ENCODE measurements at places on chromosomes 5 and 9.

DNA sequence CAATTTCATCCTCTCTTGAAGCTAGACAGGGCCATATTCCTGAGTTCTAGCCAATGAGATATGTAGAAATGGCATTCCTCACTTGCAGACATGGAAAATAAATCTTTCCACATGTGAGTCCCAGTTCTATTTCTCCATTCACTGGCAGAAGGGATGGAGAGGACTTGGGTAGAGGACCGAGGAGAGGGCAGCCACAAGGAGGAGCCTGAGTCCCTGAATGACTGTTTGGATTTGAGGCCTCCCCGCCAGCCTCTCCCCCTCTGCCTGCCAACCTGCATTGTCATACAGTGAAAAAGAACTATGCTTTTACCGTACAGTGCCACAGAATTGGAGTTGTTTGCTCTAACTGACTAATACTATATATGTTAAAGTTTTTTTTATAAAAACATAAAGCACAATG lies 583.0 kb upstream of the WWC1 start:
- no peak for DNase-seq

DNA sequence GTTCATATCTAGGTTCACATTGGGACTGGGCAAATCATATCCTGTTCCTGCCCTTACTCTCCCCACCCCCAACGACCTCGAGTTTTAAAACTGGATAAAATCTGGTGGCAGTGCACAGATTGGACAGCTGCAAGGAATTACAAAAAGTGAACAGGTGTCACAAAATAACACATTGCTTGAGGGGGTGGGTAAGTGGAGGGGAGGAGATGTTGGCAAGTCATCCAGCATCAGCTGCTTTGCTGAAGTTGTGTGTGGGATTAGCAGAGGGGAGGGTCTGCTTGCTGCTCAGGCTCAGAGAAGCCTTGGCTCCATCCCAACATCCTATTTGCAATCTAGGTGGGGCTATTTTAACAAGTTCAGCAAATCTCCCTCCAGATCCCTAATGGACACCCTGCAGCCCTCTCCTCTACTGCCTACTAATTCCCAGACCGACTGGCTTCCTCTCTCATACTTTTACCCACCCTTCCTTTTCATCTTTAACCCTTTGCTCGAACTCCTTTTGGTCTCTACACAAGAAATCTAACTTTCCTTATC lies 39.8 kb upstream of the SLC24A2 start:
- DNase-seq = no peak

DNA sequence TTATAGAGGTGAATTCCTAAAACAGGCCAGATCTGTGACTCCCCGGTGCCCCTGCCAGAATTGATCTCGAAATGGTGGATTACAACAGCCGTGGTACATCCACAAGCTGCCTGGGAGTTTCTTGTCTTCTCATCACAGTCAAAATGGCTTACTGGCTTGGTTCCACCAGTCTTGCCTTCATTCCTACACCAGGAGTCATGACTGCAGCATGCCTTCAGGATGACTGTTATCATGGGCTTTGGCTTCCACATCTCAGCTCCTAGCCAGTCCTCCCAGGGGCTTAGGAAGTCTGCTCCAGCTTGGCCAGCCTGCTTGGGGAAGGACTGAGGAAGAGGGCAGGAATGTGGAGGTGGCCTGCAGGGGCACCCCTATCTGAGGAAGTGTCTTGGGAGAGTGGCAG lies 132.9 kb upstream of the NR3C1 start:
- no peak for DNase-seq

GRCh38 chr5:167945542-167946384 lies 345.7 kb upstream of the WWC1 start:
- no peak for DNase-seq

DNA sequence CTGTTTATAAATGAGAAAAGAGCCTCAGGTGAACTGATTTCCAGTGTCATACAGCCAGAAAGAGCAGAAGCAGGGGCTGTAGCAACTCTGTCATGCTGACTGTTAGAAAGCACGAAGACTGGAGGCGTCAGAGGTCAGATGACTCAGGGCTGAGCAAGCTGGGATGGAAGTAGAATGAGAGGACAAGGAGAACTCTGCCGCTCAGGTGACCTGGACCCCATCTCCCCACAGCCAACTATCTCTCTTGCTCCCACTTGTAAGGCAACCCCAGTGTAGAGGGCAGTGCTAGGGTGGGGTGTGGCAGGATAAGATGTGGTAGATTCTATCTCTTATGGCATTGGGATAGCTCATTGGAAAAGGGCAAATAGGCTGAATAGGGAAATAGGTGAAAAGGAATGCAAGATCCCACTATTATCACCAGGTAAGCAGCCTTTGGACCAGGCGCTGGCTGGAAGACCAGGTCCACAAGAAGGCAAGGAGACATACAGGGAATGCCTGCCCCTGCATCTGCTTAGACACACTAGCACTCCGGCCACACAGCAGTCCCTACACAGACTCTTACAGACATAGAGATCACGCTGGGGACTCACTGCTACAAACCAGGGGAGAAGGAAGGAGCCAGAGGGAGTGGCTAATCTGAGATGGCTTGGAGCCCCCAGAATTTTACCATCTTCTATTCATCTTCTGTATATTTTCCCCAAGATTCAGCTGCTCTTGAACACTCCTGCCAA lies 21.2 kb upstream of the LOX start:
- no peak for DNase-seq

DNA sequence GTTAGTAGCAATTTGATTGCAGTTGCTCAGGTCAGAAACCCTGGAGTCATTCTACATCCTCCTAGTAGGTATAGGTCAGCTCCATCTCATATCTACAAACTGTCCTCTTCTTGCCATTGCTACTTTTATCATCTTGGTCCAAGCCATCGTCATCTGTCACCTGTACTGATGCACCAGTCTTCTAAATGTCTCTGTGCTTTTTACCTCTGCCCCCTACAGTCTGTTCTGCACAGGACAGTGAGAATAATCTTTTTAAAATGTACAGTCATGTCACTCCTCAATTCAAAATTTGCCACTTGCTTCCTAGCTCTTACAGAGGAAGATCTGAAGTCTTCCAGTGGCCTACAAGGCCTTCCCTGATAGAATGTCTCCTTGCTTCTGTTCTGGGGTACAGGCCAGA lies 6.8 kb downstream of the NNT start:
- no peak for DNase-seq

All from CD8-positive, alpha-beta T cell (primary cell).